Activated T-helper 9 cell treated with anti-CD3 and anti-CD28 coated beads, Interleukin-2, amount 50 U/mL, for 16 hours (primary cell): ENCODE measurements at places on chromosomes 2 and 18.

DNA sequence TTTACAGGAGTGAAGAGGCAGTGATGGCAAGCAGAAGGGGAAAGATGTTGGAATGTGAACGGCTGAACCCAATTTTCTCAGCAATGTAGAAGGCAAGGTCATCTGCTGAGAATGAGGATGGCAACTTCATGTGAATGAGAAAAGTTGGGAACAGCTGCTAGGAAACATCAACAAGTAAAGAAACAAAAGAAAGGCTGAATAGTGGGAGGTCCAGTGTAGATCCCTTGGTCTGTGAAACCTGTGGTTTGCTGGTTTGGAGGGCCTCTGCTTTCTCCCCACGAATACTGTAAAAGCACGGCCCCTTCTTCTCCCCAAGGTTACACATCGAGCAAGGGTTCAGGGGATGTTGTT is 27.4 kb downstream of the MARCHF4 start:
- DNase-seq: no peak

GRCh38 chr18:60585670-60586069 is 213.1 kb upstream of the MC4R start:
- no peak for DNase-seq

DNA sequence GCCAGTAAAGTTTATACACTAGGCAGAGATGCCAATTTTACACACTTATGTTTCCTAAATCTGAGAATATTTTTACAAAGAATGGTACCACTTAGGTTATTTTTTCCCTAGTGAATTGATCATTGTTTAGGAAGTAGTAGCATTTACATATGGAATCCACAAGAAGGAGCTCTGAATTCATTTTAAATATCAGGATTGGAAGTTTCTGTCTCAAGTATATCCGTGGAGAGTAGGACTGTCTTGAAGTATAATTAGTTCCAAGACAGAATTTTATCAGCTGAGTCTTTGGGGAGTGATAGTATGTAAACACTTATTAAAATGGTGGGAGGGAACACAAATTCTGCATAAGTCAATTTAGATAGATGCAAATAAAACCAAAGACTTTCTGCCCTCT is 82.3 kb upstream of the FAM98A start:
- no peak for DNase-seq

- DNase-seq: no peak
Observed at GRCh38 chr18:74694436-74694835, 96.8 kb downstream of the ZNF407 start.

DNA sequence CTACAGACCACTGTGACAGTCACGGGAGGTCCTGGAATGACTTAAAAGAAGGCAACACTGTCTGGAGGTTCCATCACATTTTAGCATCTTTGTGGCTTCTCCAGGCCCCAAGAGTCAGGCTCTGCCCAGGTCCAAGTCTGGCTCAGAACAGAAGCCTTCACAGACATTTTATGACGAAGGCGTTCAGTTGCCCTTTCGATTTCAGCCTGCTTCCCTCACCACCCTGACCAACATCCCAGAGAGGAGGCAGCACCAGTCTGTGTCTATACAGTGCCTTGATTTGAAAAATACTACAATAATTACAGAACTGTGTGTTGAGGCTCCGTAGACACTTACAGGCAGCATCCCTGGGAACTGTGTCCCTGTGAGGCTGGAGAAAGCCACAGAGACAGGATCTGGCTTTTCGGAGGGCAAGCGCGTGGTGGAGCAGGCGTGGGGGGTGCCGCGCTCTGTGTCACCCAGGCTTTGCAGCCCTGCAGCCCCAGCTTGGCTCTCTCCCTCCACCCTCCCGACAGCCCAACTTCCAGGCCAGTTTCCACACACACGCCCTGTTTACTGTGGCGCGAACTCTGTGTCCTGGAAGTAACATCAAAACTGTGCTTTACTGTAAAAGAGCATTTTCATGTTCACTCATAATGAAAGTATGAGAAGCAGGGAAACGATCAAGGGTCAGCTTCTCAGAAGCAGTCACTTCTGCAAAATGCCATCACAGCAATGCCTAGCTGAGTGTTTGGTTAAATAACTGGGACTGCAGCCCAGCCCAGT is 153.5 kb upstream of the ALKAL2 start:
- no peak for DNase-seq
